ENCODE measurements at places on chromosomes 5 and 9.
A peak's percentile ranks its signal among the peaks of the same experiment; 100 is the strongest.

GRCh38 chr9:91734371-91734981 is 215.6 kb downstream of the ROR2 start:
- DNase-seq, result peak; percentile 84

DNA sequence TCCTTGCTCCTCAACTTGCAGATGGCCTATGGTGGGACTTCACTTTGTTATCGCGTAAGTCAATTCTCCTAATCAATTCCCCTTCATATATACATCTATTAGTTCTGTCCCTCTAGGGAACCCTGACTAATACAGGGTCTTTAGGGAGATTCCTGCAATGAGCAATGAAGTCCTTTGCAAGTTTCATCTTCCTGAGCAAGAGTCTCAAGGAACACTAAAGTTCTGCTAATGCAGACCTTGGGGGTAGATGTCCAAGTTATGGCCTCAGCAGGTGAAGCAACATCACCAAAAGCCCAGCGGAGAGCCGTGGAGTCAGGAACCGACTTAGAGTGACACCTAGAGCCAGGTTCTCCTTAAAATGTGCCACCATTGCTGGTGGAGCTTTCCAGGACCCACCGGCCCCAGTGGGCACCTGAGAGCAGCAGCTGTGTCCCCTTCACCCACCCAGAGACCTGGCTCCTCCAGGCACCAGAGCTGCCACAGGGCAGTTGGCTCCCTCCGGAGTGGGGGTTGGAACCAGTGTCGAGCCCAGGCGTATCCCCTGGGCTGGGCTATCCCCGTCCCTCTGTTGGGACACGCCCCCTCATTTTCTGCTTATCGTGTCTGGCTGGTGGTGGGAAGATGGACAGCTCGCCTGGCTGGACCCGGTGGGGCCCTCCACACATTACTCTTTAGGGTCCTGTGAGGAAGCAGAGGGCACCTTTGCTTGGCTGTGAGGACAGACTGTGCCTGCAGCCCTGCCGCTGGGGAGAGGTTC is 10.9 kb upstream of the FCN1 start:
- DNase-seq, result no peak

DNA sequence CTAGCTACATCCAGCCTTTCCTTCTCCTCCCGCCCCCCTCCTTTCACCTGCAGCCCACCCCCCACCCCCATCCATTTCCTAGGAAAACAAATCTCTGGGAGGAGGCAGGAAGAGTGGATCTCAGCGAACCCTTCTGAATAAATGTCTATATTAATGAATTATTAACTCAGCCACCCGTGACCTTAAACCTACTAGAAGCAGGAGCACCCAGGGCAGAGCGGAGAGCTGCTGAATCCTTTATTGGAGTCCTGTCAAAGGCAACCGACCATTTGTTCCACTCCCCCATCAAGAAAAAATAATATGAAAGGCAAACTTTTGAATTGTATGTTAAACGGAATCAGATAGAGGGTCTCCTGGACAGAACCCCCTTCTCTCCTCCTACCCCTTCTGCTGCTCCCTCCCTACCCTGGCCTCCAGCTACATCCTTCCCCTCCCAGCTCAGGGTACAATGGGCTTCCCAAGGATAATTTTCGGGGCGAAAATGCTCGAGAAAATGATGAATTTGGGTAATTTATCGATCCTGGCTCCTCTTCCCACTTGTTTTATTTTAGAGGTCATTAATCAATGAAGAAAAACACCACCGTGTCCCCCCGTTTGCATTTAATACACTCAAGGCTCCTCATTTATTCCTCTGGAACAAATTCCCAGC is 3.3 kb upstream of the PRDM6 start:
- DNase-seq, result no peak

DNA sequence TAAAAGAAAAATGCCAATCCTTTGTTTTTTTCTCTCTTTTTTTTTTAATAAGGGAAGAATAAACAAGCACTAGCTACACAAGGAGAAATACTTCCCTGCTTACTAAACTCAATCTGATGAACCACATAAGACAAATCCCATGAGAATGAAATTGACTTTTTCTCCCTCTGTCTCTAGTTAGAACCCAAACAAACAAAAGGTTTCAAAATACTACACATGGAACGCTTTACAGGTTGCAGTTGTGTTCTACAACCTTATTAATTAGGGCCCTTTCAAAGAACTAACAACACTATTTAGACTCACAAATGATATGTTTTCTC is 124.5 kb downstream of the PDE4D start:
- no peak for DNase-seq

DNA sequence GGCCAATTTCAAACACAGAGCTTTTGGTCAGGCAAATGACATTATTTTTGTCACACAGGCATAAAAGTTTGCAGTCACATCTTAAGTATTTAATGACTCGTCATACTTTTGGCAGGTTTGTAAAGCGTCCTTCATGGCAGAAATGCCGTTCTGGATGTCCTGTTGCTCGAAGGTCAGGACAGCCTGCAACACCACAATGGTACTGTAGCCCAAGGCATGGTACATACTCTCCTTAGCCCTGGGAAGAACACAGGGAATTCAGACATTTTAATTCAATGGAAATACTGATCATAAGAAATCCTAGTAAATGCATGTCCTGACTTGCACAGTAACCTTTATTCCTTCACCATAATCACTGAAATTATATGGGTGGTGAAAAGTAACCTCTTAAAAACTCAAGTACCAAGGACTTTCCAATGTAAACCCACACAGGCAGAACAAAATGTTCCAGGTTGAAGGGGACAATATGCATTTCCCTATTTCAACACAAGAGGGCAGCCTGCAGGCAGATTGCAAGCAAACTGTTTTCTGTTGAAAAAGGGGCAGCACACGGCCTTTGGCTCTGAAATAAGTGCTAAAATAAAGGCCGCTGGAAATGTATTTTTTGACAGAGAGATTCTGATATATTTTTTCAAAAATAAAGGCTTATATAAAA is 95.7 kb downstream of the TTC39B start:
- peak; percentile 57 for DNase-seq

DNA sequence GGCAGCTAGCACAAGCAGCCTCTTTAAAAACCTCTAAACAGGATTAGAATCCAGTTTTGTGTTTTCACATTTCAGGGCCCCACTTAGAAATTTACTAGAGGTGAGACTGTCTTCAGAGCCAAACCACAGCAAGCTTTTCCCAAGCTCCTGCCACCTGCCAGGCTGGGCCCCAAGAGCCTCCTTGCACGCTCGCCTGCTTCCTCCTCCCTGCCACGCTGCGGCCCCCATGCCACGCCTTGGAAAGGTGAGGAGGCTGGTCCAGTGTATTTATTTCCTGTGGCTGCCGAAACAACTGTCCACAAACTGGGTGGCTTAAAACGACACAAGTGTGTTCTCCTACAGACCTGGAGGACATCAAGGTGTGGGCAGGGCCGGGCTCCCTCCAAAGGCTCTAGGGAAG is 43.4 kb downstream of the NKX2-5 start:
- DNase-seq, result no peak

DNA sequence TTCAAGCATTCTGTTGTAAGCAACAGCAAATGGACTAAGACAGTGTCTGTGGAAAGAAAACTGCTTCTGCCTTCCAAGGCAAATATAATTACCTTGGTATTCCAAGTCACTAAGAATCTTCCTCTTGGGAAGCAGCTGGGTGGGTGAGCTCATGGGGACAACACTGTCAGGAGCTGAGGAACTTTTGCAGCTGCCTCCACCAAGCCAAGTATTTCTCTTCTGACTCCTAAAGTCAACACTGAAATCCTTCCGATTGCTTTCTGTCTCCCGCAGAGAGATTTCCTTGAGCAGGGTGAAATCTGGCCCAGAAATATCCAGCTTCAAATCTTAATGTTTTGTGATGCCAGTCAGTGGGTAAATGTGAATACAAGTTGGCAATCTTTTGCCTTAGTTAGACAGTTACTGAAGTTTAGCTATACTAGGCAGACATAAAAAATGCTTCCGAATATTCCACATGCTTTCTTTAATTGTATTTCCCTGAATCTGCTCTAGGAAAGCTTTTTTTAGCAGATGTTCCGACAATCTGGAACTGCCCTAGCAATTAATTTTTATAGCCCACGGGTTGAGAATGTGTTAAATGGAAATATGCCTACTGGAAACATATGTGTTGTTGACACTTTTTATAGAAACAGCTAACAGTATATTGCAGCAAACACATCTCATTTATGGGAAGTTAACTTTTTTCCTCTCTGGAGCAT is 369.9 kb upstream of the DAB2 start:
- no peak for DNase-seq

GRCh38 chr5:133404724-133405123 is 207.6 kb downstream of the FSTL4 start:
- no peak for DNase-seq

DNA sequence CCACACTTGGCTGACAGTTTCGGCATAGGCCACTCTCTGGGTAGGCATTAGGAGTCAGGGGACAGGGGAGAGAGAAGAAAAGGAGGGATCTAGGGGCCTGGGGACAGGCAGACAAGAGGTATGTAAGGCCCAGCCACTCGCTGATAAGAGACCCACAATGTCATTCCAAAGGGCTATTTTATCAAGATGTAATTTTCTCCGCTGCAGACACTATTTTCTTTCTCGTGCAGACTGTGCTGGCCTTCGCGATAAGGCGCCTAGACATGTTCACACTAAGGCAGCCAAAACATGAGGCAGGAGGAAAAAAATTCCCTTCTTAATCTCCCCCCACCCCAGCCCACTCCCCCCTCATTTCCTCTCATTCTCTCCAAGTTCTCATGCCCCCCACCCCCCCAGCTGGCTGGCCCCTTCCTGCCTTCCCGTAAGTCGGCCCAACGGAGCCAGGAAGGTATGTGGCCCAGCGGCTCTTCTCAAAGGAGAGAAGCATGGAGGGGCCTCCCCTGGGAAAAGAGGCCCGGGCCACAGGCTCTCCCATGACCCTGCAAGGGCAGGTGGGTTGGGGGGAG is 44.9 kb upstream of the SYNPO start:
- DNase-seq, result no peak

DNA sequence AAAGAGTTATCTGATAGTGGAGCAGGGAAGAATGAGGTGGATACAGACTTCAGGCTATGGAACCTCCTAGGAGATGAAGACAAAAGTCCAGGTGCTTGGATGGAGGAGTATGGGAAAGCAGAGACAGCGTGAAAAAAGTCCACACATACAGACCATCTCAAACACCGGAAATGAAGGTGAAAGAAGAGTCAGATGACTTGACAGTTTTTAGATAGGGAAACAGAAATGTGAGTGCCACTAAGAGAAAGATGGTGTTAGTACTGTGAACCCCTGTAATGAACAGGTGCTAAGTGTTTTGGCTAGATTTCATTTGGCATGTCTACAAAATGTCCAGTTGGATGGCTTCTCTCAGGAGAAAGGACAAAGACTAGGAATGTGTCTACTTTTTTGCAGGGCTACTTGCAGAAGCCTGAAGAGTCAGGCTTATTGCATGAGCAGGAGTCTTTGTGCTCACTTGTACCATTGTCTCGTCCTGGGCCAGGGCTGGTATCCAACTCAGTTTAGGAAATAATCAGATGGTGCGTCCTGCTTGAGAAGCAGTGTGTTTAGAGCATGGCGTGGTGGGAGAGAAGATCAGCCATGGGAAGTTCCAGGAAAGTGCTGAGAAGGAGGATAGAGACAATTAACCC is 90.6 kb upstream of the STARD4 start:
- DNase-seq, result no peak

DNA sequence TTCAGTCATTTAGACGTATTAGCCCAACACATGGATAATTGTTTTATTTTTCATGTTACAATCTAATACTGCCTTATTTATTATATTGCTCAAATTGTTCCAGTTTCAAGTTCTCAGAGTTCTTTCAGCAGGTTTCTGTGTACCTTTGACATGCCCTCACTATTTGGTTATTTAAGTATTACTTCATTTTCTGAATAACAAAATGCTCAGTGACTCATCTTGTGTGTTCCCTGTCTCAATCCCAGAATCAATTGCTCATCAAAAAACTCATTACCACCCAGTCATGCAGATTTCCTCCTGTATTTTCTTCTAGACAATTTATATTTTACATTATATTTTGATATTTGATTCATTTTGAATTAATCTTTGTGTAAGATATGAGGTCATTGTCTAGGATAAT is 562.6 kb downstream of the ANXA1 start:
- DNase-seq, result no peak

GRCh38 chr5:141260458-141261237 is 15.5 kb downstream of the PCDHB15 start:
- no peak for DNase-seq

DNA sequence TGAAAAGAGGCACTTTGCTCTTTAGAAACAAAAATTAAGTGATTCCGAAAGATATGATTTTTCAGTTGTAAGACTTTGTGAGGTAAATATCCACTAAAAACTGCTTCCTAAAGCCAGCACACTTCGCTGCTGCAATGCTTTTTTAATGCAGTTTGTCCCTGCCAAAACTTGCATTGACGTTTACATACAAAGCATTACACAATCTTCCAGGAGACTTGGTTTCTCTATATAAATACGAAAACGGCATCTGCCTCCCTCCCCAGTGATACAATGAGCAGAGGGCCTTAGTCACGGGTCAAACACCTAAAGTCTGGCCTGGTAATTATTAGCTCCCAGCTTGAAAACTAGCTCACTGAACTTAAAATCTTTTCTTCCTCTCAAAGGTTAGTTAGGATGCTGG is 170.7 kb downstream of the TSSK1B start:
- DNase-seq, result no peak

- no peak for DNase-seq
Measured at GRCh38 chr5:179294891-179295777, 50.1 kb downstream of the ADAMTS2 start.

DNA sequence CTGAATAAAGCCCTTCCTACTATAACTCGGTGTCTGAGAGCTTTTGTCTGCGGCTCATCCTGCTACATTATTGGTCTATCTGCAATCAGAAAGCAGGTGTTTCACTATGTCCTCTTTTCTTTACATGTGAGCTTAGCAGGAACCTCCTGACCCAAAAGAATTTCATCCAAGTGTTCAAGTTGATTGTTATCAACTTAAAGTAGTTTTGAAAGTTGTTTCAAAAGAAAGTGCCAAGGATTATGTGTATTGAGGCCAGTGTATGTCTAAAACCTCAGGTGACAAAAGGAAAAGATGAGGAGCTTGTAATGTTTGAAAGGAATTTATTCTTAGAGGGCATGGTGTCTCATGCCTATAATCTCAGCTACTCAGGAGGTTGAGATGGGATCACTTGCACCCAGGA is 8.1 kb upstream of the SELENOP start:
- no peak for DNase-seq

- no peak for DNase-seq
Measured at GRCh38 chr5:1686016-1686802, 113.4 kb downstream of the MRPL36 start.

- DNase-seq, result no peak
Measured at GRCh38 chr9:95580812-95581761, 64.3 kb upstream of the PTCH1 start.

GRCh38 chr9:33447799-33448553 is 583 bp upstream of the AQP3 start:
- peak; percentile 39 for DNase-seq

DNA sequence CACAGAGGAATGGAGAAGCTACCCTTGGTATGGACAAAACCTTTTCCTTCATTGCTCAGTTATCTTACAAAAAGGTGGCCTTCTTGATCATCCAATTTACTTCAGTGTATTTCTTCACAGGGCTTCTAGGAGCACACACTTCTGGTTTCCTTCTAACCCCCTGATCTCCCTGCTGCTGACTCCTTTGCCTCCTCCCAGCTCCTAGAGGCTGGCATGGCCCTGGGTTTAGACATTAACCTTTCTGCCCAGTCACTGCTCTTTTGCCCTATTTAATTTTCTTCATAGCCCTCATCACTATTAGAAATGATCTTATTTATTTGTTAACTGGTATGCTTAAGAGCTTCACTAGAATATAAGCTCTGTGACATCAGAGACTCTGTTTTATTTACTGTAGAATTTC is 63.2 kb downstream of the ANKRD55 start:
- DNase-seq, result no peak

Data from GM20000 (cell line).